ENCODE measurements at places on chromosomes 12 and 14.
A peak's percentile ranks its signal among the peaks of the same experiment; 100 is the strongest.

DNA sequence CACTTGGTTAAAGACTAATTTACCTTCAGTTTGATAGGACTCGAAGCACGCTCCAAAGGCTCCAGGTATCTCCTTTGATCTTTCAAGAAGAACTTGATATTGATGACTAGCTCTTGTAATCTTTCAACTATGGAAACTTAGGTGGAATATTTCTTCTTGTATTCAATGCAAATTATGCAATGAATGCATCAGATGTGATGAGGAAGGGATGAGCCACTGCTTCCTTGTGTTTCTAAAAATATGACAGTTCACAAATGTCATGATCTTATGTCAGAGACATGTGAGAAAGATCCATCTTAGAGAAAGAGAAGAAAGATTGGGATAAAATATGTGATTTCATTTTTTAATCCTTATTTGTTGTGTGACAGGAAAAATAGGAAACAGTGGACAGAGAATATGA is 9.9 kb downstream of the RNASE9 start:
- DNase-seq: no peak

- DNase-seq: no peak
Measured at GRCh38 chr12:109277899-109278762, 31.0 kb downstream of the FOXN4 start.

DNA sequence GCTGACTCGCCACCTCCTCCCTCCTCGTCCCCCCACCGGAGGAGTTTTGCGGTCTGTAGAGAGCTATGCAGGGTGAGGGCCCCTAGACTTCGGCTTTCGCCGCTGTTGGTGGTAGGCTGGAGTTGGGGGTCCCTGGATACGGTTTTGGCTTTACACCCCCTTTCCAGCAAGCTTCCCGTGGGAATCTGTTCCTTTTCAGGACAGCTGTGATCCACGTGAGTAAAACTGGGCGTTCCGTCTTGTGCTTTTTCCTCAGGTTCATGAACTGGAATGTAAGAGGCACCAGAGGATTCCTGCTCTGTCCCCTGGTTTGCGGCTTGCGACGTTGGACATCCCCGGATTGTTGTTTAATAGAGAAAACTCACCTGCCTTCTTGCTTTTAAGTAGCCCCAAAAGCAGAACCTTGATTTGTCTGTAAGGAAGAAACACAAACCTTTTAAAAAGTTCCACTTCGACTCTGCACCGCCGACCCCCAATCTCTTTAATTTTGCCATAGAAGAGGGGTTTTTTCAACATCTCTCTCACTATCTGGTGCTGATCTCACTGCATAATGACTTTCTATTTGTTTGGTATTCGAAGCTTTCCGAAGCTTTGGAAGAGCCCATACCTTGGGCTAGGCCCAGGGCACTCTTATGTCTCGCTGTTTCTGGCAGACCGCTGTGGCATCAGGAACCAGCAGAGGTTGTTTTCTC is 490 bp downstream of the PRORP start:
- no peak for DNase-seq

DNA sequence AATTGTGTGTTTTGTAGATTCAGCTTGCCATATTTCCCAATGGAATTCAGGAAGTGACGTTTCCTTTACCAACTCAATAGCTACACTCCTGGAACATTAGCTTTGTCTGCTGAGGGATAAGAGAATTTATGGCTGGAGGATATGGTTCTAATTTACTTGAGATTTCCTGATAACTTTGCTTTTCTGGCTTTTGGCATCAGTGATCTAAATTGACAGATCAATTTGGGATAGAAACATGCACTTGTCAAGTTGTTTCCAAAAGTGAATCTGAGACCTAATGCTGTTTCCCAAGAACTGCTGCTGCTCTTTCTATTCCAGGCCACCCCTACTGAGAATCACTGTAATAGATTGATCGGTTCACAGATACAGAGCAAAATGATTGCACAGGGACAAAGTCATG is 43.2 kb downstream of the MGAT4C start:
- DNase-seq: no peak

DNA sequence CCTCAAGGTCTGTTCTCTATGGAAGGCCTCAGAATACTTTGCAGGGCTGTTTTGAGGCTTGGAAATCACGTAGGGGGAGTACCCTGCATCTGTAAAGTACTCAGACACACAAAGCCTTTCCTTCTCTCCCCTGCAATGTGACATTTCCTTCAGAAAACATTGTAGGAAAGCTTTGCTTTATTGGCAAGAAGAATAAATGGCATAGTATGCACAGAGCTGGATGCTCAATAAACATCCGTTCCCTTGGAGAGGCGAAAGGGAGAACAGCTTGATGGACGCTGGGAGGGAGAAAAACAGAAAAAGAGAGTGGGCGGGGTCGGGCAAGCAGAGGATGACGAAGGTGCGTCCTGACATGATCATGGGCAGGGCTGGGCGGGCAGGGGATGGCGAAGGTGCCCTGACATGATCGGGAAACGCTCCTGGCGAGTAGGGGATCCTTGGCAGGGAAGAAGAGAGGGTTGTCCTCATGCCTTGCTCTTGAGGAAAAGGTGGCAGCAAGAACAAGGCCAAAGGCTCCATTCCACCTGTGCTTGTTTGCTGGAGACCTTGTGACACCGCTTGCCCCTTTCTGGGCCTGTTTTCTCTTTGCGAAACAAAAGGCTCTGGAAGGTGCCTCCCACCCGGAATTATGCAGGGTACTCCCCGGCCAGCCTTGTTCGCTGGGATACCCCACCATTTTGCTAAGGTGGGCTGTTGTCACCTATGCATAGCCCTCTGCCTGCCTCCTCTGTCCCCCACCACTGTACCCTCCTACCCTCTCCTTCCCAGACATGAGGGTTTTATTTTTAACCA is 21.1 kb downstream of the IRF2BPL start:
- DNase-seq: no peak

DNA sequence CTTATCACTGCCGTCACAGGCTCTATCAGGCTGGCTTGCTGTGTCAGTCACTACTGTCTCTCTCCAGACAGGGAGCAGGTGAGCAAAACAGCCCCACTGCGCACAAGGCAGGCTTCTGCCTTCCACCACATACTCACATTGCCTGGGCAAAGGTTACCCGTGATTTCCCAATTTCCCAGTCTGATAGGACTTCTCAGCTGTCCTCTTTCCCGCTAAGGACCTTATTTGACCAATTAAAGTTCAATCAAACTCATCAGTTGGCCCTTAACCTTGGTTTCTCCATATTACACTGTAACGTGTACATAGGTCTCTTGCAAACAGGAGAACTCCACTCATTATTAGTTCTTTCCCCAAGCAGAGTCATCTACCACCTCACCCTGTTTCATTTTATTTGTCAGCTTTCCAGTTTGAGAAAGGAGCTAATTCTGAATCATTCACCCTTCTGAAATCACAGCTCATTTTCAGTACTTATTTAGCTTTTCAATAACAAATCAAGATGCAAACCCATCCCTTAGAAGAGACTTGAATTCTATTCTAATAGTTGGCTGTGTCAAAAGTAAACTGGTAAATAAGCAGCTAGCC is 170.8 kb downstream of the ESR2 start:
- DNase-seq: no peak

GRCh38 chr14:75906680-75907280 is 75.0 kb downstream of the TGFB3 start:
- DNase-seq: peak; percentile 23

- DNase-seq: no peak
Measured at GRCh38 chr12:122081697-122082221, 3.2 kb downstream of the MLXIP start.

DNA sequence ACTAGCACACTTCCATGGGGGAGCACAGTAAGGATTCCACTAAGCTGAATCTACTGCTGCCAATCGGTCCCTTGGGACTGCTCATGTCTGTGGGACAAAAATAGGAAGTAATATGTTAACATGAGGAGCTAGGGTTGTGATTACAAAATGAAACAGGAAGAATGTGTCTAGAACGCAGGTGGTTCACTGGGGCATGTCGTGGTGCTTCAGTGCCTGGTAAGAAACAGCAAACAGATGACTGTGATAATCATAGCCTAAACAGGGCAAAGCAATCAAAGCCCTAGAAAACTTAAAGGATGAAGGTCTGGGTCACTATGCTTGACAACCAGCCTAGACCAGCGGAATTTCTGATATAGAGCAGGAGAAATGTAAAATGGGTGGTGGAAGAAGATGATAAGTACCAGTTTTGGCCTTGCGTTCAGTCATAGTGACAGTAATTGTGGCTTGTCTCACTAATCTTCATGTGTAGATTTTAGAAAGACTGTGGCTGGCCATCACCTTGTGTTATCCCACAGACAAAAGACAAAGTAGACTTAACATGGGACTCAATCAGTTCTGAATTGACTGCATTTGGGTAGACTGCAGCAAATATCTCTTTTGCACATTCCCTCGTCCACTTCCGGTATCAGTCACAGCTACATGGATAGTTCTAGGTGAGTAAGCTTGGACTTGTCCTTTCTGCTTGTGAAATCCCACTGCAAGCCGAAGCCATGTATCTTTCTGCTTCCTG is 51.4 kb downstream of the WASHC3 start:
- no peak for DNase-seq

DNA sequence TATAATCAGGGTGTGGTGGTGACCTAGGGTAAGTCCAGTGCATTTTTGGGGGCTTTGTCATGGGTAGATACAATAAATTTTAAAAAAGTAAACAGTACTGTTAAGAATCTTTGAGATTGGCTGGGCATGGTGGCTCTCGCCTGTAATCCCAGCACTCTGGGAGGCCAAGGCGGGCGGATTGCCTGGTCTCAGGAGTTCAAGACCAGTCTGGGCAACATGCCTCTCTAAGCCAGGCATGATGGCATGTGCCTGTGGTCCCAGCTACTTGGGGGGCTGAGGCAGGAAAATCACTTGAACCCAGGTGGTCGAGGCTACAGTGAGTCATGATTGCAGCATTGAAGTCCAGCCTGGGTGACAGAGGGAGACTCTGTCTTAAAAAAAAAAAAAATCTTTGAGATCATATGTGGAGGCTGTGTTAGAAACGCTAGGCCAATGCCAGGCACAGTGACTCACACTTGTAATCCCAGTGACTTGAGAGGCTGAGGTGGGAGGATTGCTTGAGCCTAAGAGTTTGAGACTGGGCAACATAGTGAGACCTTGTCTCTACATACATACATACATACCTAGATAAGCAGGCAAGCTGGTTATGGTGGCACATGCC is 67.7 kb downstream of the PRKCH start:
- DNase-seq: no peak

DNA sequence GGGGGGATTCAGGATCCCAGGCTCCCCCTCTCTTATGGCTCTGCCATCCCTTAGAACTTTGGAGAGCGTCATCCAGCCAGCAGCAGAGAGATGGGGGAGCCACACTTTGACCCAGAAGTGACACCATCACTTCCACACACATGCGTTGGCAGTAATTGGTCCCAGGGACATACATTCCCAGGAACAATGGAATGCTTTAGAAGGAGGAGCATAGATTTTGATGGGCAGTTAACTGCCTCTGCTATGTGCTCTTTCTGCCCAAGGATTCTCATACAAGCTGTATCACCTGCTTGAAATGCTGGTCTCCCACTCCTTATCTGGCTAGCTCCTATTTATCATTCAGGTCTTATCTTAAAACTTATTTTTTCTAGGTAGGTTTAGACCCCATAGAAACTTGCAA is 109.0 kb upstream of the RPH3A start:
- no peak for DNase-seq

- DNase-seq: no peak
Measured at GRCh38 chr14:29262979-29263378, 496.4 kb downstream of the FOXG1 start.

DNA sequence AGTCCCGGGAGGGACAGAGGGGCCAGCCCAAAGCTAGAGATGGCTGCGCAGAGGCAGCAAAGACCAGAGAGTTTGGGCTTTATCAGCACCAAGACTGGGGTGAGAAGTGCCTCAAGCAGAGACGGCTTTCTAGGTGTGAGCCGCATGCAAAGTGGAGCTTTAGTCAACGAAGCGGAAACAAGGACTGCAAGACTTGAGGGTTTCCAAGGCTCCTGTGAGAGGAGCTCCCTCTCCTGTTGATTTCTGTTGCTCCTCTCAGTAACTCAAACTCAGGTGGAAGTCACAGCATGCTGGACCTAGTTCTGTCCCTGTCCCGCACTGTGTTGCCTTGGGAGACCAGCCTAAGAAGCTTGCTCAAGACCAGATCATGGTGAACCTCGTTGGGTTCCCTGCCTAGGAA is 327.8 kb downstream of the MED13L start:
- no peak for DNase-seq

- no peak for DNase-seq
Measured at GRCh38 chr12:65955452-65955851, 131.2 kb downstream of the HMGA2 start.

DNA sequence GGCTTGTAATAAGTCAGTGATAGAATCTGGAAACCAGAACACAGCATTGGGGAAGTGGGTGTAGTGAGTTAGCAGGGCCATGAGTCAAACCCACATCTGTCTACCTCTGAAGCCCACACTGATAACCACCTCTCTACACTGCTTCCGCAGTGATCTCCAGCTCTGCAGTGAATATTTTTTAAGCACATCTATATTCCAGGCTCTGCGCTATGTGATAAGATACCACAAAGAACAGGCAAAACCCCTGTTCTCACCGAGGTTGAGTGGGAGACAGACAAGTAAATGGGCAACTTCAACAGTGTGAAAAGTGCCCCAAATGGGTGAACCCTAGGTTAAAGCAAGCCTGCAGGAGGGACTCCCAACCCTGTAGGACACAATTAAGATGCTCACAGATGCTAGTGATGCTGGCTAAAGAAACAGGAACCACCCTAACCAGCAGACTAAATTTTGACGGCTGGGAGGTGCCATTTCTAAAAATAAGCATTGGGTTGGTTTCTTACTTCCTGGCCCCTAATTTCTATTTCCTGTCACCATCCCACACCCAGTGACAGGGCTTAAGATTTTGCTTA is 375.0 kb downstream of the DPF3 start:
- DNase-seq: no peak

- DNase-seq: no peak
Measured at GRCh38 chr12:125402874-125403789, 337.9 kb downstream of the AACS start.

DNA sequence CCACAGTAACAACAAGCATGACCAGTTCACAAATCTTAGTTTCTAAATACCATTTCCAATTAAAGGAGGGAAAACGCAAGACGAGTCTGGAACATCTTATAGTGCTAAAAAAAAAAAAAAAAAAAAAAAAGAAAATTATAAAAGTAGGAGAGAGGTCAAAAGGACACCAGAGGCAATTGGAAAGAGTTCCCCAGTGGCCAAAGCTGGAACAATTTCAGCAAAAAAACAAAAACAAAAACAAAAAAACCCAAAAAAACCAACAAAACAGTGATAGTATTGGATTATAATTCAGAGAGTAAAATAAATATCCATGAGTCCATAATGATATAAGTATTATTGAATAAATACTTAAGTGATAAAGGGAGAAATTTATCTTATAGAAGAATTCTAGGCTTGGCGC is 10.3 kb upstream of the NAP1L1 start:
- DNase-seq: no peak

GRCh38 chr12:40106202-40106533 is 287 bp upstream of the SLC2A13 start:
- DNase-seq: no peak
